Activated CD4-positive, CD25-positive, alpha-beta regulatory T cell treated with anti-CD3 and anti-CD28 coated beads, Interleukin-2, amount 50 U/mL, for 72 hours (primary cell): ENCODE measurements at places on chromosomes 16 and 17.

GRCh38 chr17:34570506-34570905, 8.9 kb upstream of the TMEM132E start:
- no peak for DNase-seq

- no peak for DNase-seq
These were observed 55.9 kb downstream of the CDK12 start for GRCh38 chr17:39517224-39517623.

DNA sequence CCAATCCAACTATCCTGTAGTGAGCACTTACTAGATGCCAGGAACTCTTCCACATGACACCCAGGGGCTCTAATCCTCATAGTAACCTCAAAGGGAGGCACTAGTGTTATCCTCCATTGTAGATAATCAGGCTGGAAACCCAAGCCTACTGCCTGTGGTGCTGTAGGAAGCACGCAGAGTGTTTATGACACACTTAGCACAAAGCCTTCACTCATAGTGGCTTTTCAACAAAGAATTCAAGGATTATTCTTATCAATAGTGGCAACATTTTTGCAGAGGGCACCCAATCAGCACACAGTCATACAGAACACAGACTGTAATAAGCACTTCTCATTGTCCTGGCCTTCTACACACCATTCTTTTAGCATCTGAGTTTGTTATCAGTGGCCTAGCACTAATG, 18.5 kb upstream of the SOX9 start:
- no peak for DNase-seq

DNA sequence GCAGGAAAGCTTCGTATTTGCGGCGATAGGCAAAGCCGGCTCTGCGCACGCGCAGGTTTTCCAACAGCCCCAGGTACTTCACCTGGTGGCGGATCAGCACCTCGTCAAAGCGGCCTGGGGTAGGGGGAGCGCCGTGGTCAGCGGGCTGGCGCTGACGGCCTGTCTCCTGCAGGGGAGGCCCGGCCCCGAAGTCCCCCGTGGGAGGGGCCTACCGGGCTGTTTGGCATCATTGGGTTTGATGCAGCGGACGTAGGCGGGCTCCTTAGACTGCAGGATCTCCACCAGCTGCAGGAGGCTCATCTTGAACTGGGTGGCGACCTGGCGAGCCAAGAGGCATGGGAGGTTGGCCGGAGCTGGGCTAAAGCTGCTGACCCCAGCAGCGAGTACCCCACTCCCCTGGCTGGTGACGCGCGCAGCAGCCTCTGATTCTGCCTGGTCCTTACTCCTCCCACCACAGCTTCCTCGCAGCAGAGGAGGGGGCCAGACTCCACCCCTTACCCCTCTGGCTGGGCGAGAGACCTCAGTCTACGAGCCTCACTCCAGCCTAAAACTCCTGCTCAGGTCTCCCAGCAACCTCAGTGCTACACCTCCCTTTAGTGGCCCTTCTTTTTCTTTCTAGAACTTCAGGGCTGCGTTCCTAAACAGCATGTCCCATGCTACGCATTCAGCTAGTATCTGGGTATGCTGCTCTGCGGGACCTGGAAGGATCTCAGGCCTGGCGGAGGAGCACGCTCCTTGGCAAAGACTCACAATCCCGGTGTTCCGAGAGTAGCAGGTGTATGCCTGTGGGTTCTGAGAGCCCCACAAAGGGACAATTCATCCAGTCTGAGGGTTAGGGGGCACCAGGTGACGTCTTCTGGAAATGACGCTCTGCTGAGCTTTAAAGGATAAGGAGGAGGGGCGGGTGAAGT, 16.1 kb upstream of the CRK start:
- no peak for DNase-seq
